ENCODE measurements at places on chromosomes 3 and 15. TPM values are rescaled to one million over a fixed set of nuclear protein-coding genes. Genes with fewer than 3 reads are reported as not detected.

Gene WDR76
- total RNA-seq, result 5.8 TPM

Gene FGF12
- 0.17 TPM for total RNA-seq

Gene KLF15
- 4.1 TPM for total RNA-seq

Gene SLC12A1
- total RNA-seq, result not detected

Gene HIGD2B
- total RNA-seq, result 0.26 TPM

Gene USP19
- 49.1 TPM for total RNA-seq

Gene IL17RE
- total RNA-seq, result 0.99 TPM

Data from fibroblast of lung (primary cell).